Activated CD4-positive, alpha-beta T cell treated with anti-CD3 and anti-CD28 coated beads, Interleukin-10, Interleukin-2, amounts not matched to agents 100 ng/mL and 50 ng/mL, durations not matched to agents 16 hours and 8 hours (primary cell): ENCODE measurements at places on chromosomes 12 and 14.
A peak's percentile ranks its signal among the peaks of the same experiment; 100 is the strongest.

DNA sequence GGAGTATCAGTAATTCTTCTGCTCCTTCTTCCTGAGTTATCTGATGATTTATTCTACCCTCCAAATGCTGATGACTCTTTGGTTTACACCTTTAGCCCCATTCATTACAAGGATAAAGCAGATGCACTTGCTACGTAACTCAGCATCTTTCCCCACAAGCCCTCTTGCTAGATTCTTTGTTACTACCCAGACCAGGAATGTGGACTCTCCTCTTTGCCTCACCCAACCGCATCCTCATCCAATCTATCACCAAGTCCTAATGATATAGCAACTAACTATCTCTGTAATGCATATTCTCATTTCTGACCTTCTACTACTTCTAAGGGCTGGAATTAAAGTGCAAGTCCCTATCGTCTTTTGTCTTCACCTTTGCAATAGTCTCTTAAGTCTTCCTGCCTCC, 9.2 kb downstream of the KRT1 start:
- no peak for DNase-seq

- no peak for DNase-seq
These were observed 178.3 kb downstream of the PRKD1 start for GRCh38 chr14:29749327-29749726.

- DNase-seq = peak; percentile 68
These were observed 8.6 kb downstream of the RAN start for GRCh38 chr12:130880411-130880885.

DNA sequence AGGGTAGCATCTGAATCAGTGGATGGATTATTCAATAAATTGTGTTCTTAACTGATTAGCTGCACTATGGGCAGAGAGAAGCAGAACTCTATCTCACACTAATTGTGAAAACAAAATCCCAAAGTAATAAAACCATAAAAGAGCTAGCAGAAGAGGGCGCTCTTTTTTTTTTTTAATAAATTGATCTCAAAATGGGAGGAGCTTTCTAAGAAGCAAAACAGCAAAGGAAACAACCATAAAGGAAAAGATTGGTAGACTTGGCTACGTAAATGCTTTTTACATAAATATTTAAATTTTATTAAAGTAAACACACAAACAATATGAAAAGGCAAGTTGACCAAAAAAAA, 1.5 kb upstream of the TM7SF3 start:
- peak; percentile 35 for DNase-seq

DNA sequence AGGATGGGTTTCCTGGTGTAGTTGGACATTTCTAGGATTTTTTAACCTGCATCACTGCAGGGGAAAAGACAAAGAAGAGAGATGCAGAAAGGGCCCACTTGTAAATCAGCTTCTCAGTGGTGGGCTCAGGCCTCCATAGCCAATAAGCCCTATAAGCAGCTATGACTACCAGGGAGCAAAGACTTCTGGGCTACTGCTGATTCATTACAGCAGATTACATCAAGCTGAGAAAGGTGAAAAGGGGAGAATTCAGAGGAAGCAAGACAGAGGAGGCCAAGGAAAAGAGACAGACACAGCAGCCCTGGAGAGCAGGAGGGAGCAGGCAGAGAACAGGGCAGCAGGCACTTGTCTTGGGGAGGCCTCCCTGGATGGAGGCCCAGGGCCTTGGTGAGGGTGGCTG, 95.2 kb downstream of the KCNA5 start:
- no peak for DNase-seq

DNA sequence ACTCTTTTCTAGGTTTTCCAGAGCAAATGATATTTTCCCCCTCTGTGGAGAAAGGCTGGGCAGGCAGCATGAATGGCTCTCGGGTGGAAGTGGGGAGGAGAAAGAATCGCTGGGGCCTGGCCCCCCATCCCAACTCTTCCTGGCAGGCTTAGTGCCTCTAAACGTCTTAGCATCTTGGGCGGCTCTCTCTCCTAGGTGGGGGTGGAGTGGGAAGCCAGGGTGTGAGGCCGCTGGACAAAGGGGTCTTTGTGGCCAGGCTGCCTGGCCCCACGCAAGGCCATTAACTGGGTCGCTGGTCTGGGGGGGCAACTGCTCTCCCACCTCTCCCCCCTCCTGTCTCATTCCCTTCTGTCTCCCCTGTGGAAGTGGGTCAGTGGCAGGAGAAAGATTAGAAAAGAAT, 4.7 kb downstream of the LRP1-AS start:
- no peak for DNase-seq

GRCh38 chr12:52090291-52090690, 10.8 kb downstream of the SMIM41 start:
- DNase-seq = no peak

GRCh38 chr12:76113800-76114757, 29.6 kb upstream of the NAP1L1 start:
- DNase-seq = no peak

GRCh38 chr14:104973135-104973384, 5.1 kb downstream of the AHNAK2 start:
- no peak for DNase-seq

DNA sequence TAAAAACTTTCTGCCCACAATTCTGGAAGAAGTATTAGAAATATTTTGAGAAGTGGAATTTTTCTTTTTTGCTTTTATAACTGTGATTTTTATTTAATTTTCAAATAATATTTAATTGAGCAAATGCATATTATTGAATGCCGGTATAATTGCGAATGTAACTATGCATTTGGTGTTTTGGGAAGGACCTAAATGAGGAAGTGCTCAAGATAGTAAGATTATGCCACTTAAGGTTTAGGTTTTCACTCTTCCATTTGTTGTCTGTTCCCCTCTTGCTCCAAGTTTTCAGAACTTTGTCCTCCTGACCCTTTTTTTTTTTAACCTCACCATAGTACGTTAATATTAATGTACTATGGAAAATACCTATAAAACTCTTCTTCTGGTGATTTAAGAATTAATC, 85.8 kb downstream of the KIAA0586 start:
- DNase-seq = no peak

DNA sequence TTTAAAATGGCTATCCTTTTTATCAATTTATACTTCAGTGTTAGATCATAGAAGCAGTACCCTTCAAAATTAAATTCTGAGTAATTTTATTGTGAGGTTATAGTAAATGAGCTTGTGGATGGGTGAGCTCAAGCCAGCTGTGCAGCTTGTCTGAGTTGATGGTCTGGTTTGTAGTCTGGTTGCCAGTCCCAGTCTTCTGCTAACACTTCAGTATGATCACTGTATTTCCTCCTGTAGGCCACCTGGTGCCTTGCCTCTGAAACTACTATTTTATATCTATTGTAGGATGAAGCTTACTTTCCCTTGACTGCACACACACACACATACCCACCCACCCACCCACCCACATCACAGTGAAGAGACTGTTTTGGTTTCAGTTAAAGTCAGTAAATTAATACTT, 496.4 kb downstream of the PCNX1 start:
- DNase-seq = peak; percentile 46

DNA sequence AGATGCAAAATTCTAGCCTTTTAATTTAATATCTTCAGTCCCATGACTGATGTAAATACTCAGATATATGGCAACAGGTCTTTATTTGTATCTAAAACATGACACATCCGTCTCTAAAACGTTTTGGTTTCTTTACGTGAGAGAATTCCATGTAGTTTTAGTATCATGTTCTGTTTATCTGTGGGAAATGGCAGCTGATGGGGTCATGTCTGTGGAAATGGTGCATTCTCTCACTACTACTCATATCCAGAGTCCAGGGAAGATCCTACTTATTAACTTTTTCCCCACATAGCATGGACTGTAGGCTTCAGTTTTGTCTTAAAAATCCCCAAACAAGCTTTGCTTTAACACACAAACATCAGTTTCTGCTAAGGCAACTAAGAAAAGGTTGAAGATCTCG, 53.8 kb downstream of the SPTLC2 start:
- DNase-seq = no peak

DNA sequence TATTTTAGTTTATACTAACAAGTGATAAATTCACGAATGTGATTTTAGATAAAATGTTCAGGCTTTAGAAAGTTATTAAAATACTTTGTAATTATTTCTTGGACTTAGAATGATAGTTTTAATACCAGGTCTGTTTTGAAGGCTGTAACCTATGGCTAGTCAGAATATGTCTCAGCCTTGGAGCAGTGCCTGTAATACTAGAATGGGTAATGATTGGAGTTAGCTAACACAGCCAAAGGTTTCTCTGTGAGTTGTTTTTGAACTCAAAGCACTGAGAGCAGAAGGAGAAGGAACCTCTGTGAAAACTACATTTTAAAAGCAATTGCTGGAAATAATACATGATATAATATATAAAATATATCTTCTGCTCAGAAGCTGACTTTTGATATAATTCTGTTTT, 110.1 kb downstream of the TMEM117 start:
- DNase-seq = no peak

DNA sequence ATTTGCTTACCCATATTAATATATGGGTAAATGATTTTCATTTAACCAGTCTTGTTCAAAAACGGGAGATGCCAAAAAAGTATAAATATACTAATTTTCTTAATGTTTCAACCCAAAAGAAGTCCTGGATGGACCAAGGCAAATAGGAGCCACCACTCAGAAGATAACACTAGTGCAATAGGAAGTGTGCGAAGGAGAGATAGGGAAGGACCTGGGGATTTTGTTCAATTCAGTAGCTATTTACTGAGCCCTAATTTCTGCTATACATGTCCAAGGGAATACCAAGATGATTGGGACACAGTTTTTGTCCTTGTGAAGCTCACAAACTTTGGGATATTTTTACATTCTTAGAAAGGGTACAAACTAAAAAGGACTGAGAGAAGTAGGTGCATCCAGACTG, 1.5 kb downstream of the CMAS start:
- no peak for DNase-seq

- no peak for DNase-seq
These were observed 15.0 kb upstream of the MEG3 start for GRCh38 chr14:100810861-100811461.

DNA sequence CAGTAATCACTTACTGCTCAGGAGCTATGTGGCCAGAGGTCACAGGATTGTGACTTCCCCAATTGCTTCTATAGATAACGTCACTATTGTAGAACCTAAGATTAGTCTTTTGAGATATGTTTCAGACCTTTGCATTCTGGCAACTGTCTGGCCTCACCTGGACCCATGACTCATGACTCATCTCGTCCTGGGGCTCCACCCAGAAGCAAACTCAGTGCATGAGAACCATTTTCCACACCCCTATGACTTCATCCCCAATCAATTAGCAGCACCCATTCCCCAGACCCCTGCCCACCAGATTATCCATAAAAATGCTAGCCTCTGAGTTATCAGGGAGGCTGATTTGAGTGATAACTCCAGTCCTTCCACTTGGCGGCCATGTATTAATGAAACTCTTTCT, 186.9 kb downstream of the EMP1 start:
- no peak for DNase-seq

- no peak for DNase-seq
These were observed 3.3 kb upstream of the RASAL1 start for GRCh38 chr12:113138826-113139225.

DNA sequence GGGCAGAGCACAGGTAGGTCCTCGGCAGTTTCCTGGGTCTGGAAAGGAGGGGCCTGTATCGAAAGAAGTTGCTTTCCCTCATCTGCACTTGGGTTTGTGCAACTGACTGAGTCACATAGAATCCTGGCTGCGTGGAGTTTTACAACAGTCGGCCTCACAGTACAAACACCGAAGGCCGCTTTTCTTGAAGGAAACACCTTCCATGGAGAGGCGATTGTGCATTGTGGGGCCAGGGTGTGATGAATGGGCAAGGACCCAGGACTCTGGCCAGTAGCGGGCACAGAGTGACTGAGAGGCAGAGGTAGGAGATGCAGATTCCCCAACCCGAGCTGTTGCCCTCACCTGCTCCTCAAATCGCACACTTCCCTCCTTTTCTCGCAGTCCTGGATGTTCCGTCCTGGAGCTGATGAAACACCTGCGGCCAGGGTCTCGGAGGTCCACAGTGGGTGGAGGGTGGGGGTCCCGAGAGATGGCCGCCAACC, 7.7 kb downstream of the CCND2 start:
- no peak for DNase-seq

DNA sequence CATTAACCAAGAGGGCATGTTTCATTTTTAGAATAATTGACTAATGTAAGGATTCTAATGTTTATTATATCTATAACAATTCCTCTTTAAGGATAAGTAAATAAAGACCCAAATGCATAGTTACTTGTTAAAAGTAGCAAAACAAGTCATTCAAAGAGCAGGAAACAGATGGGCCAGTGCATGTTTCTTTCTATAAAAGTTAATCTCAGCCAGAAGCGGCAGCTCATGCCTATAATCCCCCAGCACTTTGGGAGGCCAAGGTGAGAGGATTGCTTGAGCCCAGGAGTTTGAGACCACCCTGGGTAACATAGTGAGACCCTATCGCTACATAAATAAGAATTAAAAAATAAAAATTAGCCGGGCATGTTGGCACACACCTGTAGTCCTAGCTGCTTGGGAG, 391.0 kb upstream of the RGS6 start:
- DNase-seq = no peak

GRCh38 chr12:90896164-90896563, 58.8 kb downstream of the CCER1 start:
- no peak for DNase-seq

DNA sequence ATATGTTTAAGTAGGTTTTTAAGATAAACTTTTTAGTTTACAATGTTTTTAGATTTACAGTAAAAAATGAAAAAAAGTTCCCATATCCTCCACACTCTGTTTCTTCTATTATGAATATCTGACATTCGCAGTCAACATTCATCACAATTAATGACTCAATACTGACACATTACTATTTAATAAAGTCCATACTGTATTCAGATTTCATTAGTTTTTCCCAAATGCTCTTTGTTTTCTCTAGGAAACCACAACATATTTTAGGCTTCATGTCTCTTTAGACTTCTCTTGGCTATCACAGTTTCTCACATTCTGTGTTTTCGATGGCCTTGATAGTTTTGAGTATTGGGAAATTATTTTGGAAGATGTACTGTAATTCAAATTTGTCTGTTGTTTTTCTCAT, 399.8 kb downstream of the SLC6A15 start:
- DNase-seq = no peak

- DNase-seq = no peak
These were observed 51.9 kb upstream of the REP15 start for GRCh38 chr12:27644158-27644845.

DNA sequence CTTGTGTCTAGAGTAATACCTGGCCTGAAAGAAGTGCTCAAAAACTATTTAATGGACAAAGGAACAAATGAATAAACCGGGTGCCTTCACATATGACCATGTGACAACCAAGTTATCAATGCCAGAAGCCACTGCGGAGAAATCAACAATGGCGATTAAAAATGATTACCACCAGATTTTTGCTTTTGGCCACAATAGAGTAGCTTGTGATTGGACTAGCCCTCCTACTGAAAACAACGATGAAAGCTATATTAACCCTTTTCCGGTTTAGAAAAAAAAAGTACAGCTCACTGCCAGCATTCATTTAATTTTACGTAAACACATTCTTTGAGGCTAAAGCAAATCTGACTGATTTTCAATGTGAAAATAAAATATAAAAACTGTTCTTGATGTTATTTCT, 41.6 kb upstream of the TTC7B start:
- DNase-seq = no peak

- no peak for DNase-seq
These were observed 422.7 kb upstream of the SYT1 start for GRCh38 chr12:78441737-78442453.
